ENCODE measurements at places on chromosomes 4 and X.

DNA sequence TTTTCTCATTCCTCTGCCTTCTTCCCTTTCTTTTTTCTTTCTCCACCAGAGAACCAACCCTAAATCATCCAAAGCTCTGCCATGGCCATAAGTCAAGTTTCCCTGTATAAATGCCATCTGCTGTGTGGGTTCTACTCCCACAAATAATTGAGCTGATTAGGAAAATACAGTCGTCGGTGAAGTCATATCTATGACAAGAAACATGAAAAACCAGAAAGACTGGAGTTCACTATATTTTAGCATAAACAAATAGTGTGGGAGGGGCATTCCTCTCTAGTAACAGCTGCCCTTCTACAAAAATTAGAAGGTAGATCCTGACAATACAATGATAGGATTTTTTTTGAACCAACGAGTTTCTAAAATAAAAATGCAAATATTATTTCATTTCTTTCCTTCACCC, 48.8 kb downstream of the SPOCK3 start:
- DNase-seq = no peak

DNA sequence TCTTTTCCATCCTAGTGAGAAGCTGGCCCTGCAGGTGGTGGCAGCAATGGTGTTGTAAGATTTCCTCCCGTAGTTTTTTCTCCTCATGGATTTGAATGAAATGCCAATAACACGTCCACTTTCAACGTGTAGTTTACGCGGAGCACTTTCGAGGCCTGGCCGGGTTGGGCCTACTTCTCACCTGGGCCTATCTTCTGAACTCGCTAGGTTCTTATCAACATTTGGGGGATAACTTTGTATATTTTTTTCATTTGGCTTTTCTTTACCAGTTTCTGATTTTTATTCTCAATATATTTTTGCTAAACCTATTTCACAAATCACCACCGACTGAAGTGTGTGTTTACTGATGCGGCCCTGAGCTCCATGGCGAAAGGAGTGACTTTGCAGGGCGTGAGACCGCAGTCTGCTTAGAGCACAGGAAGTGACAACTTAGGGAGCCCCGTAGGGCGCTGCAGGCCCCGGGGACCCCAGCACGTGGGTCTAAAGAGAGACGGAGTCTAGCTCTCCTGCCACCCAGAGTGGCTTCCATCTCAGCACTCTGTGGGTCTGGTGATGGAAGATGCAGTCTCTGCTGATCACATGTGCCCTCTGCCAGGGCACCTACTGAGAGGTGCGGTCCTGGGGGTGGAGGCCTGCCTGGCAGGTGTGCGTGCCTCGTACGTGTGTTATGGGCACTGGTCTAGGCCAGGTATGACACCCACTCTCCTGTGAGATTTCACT, 29.1 kb downstream of the NELFA start:
- DNase-seq = no peak

DNA sequence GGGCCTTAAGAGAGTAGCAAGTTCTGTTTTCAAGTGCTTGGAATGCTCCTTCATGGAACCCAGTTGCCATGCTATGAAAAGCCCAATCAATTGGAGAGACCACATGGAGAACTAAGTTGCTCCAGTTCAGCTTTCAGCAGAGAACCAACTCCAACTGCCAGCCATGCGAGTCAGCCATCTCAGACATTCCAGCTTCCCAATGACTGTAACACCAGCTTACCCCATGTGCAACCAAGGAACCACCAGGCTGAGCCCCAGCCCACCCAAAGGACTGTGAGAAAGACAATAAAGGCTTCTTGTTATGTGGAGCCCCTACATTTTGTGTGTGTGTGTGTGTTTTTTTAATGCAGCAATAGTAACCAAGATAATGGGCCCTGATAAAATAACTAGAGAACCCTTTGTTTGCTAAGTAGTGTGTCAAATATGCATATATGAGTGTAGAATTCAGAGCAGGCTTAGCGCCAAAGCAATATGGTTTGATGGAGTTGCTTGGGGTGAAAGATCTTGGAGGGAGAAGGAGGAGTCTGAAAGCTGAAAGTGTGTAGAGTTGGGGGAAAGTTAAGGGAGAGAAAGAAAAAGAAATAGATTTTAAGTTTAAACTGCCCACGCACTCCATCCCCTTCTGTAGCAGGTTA, 35.0 kb upstream of the CCKAR start:
- no peak for DNase-seq

- no peak for DNase-seq
Observed at GRCh38 chr4:74338792-74339333, 26.1 kb upstream of the EREG start.

- DNase-seq = no peak
Observed at GRCh38 chr4:1819284-1819683, 26.2 kb downstream of the FGFR3 start.

All from hematopoietic multipotent progenitor cell treated with erythropoietin and hydrocortisone succinate and interleukin-3 and kit ligand, for 17 days (in vitro differentiated cells).